ENCODE measurements at places on chromosomes 2 and 18. TPM values are rescaled to one million over a fixed set of nuclear protein-coding genes. Genes with fewer than 3 reads are reported as not detected.

DNA sequence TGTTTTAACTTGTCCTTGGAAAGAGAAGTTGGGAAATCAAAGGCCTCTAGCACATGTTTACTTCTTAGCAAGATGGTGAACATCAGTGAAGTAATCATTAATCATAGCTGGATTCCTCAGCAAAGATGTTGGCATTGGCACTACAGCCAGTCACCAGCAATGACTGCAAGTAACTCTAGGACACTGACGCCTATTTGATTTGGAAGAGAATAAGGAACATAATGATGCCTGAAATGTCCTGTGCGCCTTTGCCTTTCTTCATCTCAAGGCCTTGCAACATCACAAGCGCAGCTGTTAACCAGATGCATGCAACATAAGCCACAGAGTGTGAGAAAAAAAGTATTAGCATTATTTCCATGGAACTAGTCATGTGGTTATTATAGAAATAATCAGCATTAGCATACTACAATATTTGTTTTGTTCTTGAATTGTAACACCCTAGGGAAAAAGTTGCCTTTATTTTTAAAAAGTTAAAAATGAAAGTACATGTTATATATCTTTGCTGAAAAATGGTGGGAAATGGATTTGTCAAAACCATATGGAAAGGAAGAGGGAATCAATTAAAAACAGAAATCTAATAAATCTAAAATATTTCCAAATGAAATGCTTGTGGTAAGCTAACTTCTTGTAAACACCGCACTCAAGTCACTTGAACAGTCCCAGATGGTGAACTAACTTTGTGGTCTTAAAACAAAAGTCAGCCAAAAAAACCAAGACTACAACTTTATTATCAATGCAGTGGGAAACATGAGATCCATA lies 55.6 kb downstream of the THADA start:
- H3K27me3 ChIP-seq = no peaks in the 10 kb centered on the region
- DNase-seq = no peak
- H3K27ac ChIP-seq = no peak overlapping the region
- peaks cover 10% of the 10 kb centered on the region for H3K4me1 ChIP-seq
- peaks cover 3% of the 10 kb centered on the region for H3K36me3 ChIP-seq

GRCh38 chr18:54983041-54983686 lies 23.9 kb upstream of the CCDC68 start:
- no peak for DNase-seq
- no peak overlapping the region for H3K4me3 ChIP-seq
- H3K27me3 ChIP-seq = no peaks in the 10 kb centered on the region
- peaks cover 2% of the 10 kb centered on the region for H3K36me3 ChIP-seq

- no peak for DNase-seq
- no peaks in the 10 kb centered on the region for H3K27me3 ChIP-seq
- no peak overlapping the region for H3K4me3 ChIP-seq
These were observed 520.8 kb downstream of the RNF144A start for GRCh38 chr2:7437716-7438632.

GRCh38 chr2:10934979-10935350 lies 23.2 kb downstream of the KCNF1 start:
- H3K27ac ChIP-seq = no peak overlapping the region
- H3K36me3 ChIP-seq = peaks cover 8% of the 10 kb centered on the region
- H3K27me3 ChIP-seq = peaks cover 31% of the 10 kb centered on the region
- H3K4me3 ChIP-seq = no peak overlapping the region
- H3K4me1 ChIP-seq = peaks cover 49% of the 10 kb centered on the region

DNA sequence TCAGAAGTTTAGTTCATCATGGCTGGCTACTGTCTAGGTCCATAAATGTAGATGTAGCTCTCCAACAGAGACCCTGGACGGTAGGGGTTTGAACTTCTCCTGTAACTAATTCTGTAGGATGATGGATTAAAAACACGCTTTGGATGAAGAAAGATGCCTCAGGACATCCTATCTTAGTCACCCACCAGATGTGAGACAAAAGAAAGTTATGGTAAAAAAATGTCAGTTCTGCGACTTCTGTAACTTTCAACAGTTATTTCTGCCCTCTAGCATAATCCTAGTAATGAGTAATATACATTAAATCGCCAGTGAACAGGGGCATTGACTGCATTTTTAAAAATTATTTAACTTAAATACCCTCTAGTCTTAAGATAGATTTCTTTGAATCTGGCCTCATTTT lies 210.1 kb upstream of the LRATD1 start:
- H3K36me3 ChIP-seq = no peaks in the 10 kb centered on the region
- no peak overlapping the region for H3K4me3 ChIP-seq
- no peaks in the 10 kb centered on the region for H3K4me1 ChIP-seq
- H3K27ac ChIP-seq = no peak overlapping the region
- no peak for DNase-seq

GRCh38 chr2:240377366-240377765 lies 58.1 kb upstream of the GPC1 start:
- no peak overlapping the region for H3K4me3 ChIP-seq
- H3K27me3 ChIP-seq = no peaks in the 10 kb centered on the region
- DNase-seq = no peak
- H3K4me1 ChIP-seq = no peaks in the 10 kb centered on the region
- no peak overlapping the region for H3K27ac ChIP-seq

GRCh38 chr18:45777393-45777792 lies 48.1 kb upstream of the SIGLEC15 start:
- H3K4me3 ChIP-seq = no peak overlapping the region
- H3K4me1 ChIP-seq = no peaks in the 10 kb centered on the region
- no peak overlapping the region for H3K27ac ChIP-seq
- no peaks in the 10 kb centered on the region for H3K36me3 ChIP-seq
- peaks cover 10% of the 10 kb centered on the region for H3K27me3 ChIP-seq
- no peak for DNase-seq

- no peaks in the 10 kb centered on the region for H3K27me3 ChIP-seq
- peaks cover 16% of the 10 kb centered on the region for H3K4me1 ChIP-seq
- no peaks in the 10 kb centered on the region for H3K36me3 ChIP-seq
- no peak overlapping the region for H3K4me3 ChIP-seq
- no peak for DNase-seq
- no peak overlapping the region for H3K27ac ChIP-seq
These were observed 745.9 kb upstream of the SLC8A1 start for GRCh38 chr2:41197781-41198180.

DNA sequence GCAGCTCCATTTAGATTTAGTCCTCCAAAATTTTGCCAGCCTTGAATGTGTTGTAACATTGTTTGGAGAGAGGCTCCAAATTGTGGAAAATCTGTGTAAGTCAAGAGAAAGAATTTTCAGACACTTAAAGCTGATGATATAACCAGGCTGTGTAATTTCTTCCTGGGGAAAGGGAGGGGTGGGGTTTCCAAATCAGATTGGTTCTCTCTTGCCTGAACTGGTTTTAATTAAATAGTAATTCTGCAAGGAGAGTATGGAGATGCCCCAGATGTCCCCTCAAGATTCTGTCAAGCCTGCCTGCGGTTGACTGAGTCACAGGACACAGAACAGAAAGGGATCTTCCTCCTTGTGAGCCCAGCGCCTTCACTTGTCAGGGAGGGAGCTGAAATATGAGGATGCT lies 54.5 kb downstream of the C18orf63 start:
- H3K36me3 ChIP-seq = no peaks in the 10 kb centered on the region
- H3K4me3 ChIP-seq = no peak overlapping the region
- peaks cover 5% of the 10 kb centered on the region for H3K27me3 ChIP-seq
- H3K27ac ChIP-seq = no peak overlapping the region
- DNase-seq = no peak

- DNase-seq = no peak
- no peaks in the 10 kb centered on the region for H3K4me1 ChIP-seq
- H3K4me3 ChIP-seq = no peak overlapping the region
- H3K36me3 ChIP-seq = no peaks in the 10 kb centered on the region
These were observed 5.2 kb upstream of the RUFY4 start for GRCh38 chr2:218063896-218064295.

DNA sequence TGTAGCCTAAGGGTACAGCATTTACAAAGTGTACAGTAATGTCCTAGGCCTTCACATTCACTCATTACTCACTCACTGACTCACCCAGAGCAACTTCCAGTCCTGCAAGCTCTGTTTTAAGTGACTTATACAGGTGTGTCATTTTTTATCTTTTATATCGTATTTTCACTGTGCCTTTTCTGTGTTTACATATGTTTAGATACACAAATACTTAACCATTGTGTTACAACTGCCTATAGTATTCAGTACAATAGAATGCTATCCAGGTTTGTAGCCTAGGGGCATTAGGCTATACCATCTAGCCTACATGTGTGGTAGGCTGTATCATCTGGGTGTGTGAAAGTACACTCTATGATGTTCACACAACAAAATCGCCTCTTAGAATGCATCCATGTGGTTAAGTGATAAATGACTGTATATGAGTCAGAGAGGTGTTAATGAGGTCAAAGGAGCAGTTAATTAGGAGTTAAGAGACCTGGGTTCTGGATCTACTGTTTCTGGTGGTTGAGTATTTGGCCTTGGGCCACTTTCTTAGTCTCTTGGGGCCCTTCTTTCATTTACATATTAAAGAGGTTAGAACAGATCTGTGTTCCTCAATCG lies 149.1 kb downstream of the GREB1L start:
- H3K4me1 ChIP-seq = peaks cover 4% of the 10 kb centered on the region
- no peak overlapping the region for H3K4me3 ChIP-seq
- DNase-seq = no peak
- H3K27me3 ChIP-seq = no peaks in the 10 kb centered on the region

- no peak for DNase-seq
- H3K4me3 ChIP-seq = no peak overlapping the region
- H3K27ac ChIP-seq = no peak overlapping the region
- no peaks in the 10 kb centered on the region for H3K36me3 ChIP-seq
These were observed 185.2 kb upstream of the ID2 start for GRCh38 chr2:8496617-8497016.

DNA sequence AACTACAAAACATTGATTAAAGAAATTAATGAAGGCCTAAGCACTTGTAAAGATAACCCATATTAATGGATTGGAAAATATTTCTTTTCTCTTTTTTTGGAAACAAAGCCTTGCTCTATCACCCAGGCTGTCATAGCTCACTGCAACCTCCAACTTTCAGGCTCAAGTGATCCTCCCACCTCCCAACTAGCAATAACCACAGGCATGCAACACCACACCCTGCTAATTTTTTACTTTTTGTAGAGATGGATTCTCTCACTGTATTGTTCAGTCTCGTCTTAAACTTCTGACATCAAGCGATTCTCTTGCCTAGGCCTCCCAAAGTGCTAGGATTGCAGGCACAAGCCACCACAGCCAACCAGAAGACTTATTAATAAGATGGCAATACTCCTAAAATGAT lies 73.4 kb upstream of the NDUFV2 start:
- no peak for DNase-seq
- H3K27ac ChIP-seq = no peak overlapping the region
- no peaks in the 10 kb centered on the region for H3K36me3 ChIP-seq

DNA sequence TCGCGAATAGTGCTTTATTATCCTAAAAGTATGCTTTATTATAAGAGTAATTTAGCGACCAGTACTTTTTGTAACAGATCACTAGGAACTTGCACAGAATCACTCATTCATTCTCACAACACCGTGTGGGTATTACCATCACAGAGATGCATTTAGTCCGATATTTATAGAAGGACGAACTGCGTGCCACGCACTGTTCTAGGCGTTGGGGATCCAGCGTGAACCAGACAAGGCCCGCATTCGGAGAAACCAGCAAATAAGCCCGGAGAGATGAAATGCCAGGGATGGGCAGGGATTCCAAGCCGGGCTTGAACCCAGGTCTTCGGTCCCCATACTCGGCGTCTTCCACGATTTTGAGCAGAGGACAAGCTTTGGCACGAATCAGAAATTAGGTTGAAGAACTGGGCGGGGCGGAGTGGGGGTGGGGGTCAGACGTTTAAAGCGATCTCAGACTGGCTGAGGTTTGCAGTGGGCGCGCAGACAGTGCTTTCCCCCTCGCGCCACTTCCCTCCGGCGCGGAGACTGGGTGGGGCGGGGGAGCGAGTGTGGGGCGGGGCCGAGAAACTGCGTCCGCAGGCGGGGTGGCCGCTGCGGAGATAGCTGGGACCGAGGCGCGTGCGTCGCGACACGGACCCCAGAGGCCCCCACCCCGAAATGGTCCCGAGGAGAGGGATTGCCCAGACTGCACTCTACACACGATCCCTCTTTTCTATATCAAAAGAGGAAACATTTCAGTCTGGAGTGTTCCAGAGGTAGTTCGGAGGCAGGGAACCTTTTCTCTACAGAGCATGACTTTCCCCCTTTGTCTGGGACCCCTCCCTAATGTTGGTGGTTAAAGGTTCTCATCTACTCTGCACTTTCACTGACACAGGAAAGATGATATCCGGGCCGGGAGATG lies 1.1 kb upstream of the CXCR4 start:
- H3K36me3 ChIP-seq = peaks cover 12% of the 10 kb centered on the region
- peak overlapping the region; percentile 99 for H3K4me3 ChIP-seq
- no peak overlapping the region for H3K27ac ChIP-seq
- peaks cover 42% of the 10 kb centered on the region for H3K27me3 ChIP-seq
- DNase-seq = peak; percentile 51

GRCh38 chr2:233369897-233370685 lies 15.8 kb downstream of the DGKD start:
- H3K4me3 ChIP-seq = no peak overlapping the region
- DNase-seq = no peak
- no peak overlapping the region for H3K27ac ChIP-seq
- H3K27me3 ChIP-seq = no peaks in the 10 kb centered on the region
- peaks cover 22% of the 10 kb centered on the region for H3K4me1 ChIP-seq
- peaks cover 4% of the 10 kb centered on the region for H3K36me3 ChIP-seq

- no peaks in the 10 kb centered on the region for H3K4me1 ChIP-seq
- peaks cover 2% of the 10 kb centered on the region for H3K27me3 ChIP-seq
- H3K27ac ChIP-seq = no peak overlapping the region
- no peaks in the 10 kb centered on the region for H3K36me3 ChIP-seq
- no peak for DNase-seq
- no peak overlapping the region for H3K4me3 ChIP-seq
These were observed 15.7 kb upstream of the MYO3B start for GRCh38 chr2:170162271-170162632.

- H3K4me3 ChIP-seq = no peak overlapping the region
- H3K27me3 ChIP-seq = no peaks in the 10 kb centered on the region
- no peaks in the 10 kb centered on the region for H3K36me3 ChIP-seq
- H3K27ac ChIP-seq = no peak overlapping the region
- no peak for DNase-seq
These were observed 91.1 kb downstream of the TTC32 start for GRCh38 chr2:19810637-19811036.

DNA sequence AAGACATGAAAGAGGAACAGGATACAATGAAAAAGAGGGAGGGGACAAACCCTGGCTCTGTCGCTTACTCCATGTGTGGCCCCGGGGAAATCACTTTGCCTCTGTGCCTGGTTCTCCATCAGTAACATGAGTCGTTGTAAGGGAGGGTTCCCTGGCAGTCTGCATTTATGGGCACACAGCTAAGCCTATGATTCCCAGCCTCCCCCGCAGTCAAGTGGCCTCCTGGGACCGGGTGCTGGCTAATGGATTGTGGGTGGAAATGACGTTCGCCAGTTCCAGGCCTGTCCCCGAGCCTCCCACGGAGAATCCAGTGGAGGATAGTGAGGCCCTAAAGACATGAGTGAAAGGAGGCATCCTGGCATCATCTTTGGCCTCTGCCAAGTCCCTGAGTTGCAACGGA lies 42.7 kb downstream of the SFXN5 start:
- H3K27me3 ChIP-seq = no peaks in the 10 kb centered on the region
- no peaks in the 10 kb centered on the region for H3K4me1 ChIP-seq
- H3K4me3 ChIP-seq = no peak overlapping the region

GRCh38 chr2:17628349-17629261 lies 88.1 kb downstream of the VSNL1 start:
- peaks cover 2% of the 10 kb centered on the region for H3K36me3 ChIP-seq
- DNase-seq = no peak
- no peak overlapping the region for H3K4me3 ChIP-seq
- H3K4me1 ChIP-seq = peaks cover 2% of the 10 kb centered on the region

MC4R gene
- total RNA-seq = 0.19 TPM

C2orf72 gene
- 3.3 TPM for total RNA-seq

SPEG gene
- total RNA-seq = 13.4 TPM

OR6B2 gene
- total RNA-seq = not detected

SEMA4F gene
- 11.0 TPM for total RNA-seq

MAP3K19 gene
- total RNA-seq = not detected

ZBTB7C gene
- 0.45 TPM for total RNA-seq

ZC3H15 gene
- total RNA-seq = 76.7 TPM

Measured in neural crest cell (in vitro differentiated cells).